ENCODE measurements at places on chromosomes 7 and 10.

GRCh38 chr7:43647673-43648472 is 65.0 kb downstream of the STK17A start:
- peak; percentile 99 for DNase-seq

GRCh38 chr7:142799437-142799835 is 28.7 kb downstream of the PRSS2 start:
- no peak for DNase-seq

GRCh38 chr7:143126146-143126545 is 5.7 kb upstream of the PIP start:
- DNase-seq: peak; percentile 11

GRCh38 chr7:17545348-17545747 is 246.9 kb downstream of the AHR start:
- DNase-seq: no peak

GRCh38 chr10:70403483-70404035 is 386 bp upstream of the EIF4EBP2 start:
- DNase-seq: no peak

GRCh38 chr7:138895679-138896078 is 85.5 kb downstream of the KIAA1549 start:
- no peak for DNase-seq

DNA sequence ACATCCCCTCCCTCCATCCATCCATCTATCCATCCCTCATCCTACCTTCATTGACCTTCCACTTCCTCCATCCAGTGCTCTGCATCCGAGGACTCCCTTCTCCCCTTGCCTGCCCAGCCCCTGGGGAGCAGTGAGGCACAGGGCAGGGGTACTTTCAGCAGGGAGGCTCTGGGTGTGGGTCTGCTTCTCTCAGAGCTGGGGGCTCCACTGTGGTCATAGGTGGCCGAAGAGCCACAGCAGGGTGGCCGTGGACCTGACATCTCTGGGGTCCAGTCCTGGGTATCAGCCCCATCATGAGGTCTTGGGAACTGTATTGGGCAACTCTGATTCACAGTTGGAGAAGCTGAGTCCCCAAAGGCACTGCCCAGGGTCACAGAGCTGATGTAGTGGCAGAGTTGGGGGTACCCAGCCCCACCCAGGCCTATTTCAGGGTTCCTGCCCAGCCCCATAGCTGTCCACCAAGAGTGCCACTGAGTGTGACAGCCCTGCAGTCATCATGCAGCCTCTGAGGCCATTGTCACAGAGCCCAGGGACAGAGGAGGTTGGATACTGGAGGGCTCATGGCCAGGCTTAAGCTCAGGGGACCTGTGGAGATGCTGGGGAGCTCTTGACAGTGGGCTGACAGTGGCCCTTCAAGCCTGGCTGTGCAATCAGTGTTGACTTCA is 35.3 kb upstream of the DPYSL4 start:
- DNase-seq: no peak

Data from AG09309 (cell line).